Myocyte (in vitro differentiated cells): ENCODE measurements at places on chromosomes 6 and 20.

DNA sequence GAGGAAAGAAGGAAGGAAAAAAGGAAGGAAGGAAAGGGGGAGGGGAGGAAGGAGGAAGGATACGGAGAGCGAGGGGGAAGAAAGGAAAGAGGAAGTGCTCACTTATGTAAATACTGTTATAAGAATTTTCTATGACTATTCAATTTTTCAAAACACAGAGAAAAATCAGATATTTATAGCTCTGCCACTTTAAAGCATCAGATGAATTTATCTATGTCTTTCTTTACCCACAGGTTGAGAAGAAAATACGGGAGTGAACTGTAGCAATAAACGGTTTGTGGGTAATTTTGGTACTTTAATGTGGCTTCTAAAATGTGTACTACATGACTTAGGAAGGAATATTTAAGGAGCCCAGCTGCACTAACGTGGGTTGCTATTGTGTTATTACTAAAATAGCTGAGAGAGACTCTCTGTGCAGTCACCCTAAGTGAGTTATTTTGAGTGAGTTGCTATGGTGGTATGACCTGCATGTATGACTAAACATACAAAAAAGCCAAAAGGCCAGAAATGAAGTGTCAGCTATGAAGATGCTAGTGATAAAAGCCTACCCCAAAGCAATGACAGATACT, 225.5 kb downstream of the SOD2 start:
- no peak for DNase-seq

GRCh38 chr6:24257282-24257681, 100.6 kb downstream of the DCDC2 start:
- no peak for DNase-seq

- peak; percentile 57 for DNase-seq
These were observed at the start of gene GID8 for GRCh38 chr20:62938105-62938888. Gene GID8 (plus strand): TSS chr20:62938147. CDS start chr20:62941503, 3,356 bp downstream.

- peak; percentile 85 for DNase-seq
These were observed 1.8 kb downstream of the GTPBP2 start for GRCh38 chr6:43627008-43627825.

DNA sequence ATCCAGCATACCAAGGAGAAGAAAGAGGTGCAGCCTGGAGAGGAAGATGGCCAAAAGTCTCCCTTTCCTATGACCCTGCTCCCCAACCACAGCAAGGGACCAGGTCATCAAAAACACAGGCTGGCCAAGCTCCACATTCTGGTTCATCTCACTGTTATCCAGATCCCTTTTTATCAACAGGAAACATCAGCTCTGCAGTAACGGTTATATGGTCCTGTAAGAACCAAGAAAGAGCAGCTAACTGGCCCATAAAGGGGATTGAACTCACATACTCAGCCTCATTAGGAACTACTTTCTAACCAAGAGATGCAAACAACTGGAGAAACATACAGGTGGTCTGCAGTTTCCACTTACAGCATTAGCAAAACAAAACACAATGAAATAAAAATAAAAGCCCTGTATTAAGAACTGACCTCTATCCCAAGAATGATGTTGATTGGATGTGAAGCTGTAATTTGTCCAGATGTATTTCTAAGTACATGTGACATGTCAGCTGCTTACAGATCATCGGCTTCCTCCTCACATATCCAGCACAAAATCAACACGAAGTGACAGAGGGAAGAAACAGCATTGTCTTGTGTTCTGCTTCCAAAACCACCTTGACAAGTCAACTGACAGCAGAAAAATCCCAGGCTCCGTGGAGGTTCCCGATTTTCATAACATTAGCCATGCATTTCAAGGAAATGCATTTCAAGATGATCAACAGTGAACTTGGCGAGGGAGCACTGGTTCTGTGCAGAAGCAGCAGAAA, 557.2 kb upstream of the AGPAT4 start:
- DNase-seq = no peak

- no peak for DNase-seq
These were observed 12.0 kb upstream of the CCDC170 start for GRCh38 chr6:151481786-151482185.

DNA sequence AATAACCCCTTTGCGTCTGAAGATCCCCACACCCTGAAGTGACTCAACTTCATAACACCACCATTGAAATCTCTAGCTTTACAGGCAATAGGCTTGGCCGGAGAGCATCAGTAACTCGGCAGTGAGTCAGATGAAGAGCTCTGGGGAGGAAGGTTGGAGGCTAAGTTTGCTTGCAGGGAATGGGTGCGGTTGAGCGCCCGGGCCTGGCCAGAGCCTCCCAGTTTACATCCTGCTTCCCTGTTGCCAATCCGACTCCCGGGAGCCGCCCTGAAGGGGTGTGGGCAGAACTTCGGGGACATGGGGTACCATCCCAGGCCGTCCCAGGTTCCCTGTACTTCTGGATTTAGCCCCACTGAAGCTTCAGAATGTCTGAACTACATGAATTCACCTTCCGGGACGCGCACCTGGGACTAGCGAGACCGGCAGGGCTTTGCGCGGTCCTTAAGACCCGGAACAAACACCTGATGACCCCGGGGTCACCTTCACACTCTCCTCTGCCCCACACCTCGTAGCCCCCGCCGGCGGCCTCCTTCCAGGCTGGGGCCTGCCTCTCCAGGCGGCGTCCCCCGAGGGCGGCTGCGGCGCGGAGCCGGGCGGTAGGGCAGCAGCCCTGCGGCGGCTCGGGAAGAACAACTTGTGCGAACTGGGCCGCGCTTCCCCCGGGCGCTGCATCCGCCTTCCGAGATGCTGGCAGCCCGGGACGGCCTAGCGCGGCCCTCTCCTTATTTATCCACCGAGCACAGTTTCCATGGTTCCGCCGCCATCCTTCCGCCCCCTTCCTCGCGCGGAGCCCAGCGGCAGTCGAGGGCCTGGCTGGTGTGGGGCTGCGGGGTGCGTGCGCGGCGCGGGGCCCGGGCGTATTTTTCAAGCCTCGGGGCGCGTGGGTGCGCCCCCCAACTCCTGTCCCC, 56.6 kb upstream of the RREB1 start:
- DNase-seq = no peak

GRCh38 chr6:136593748-136594490, 43.7 kb upstream of the MAP7 start:
- peak; percentile 91 for DNase-seq

DNA sequence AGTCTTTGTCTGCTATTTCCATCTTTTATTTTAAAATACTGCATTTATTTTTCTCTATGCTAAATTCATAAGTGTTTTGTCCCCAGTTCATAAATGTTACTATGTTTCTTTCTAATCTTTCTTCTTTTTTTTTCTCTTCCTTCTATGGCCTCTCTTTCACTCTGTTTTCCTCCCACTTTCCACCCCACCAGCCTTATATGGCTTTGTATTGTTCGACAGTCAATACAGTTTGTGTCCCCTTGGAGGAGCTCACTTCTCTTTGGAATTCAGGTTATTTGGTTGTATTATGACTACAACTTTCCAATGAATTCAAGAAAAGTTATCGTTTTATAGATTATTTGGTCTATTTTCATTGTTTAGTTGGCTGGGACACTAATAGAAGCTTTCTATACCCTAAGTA, 393.5 kb downstream of the NKAIN2 start:
- DNase-seq = no peak

- DNase-seq = no peak
These were observed 32.4 kb downstream of the ARID1B start for GRCh38 chr6:156809446-156810178.

DNA sequence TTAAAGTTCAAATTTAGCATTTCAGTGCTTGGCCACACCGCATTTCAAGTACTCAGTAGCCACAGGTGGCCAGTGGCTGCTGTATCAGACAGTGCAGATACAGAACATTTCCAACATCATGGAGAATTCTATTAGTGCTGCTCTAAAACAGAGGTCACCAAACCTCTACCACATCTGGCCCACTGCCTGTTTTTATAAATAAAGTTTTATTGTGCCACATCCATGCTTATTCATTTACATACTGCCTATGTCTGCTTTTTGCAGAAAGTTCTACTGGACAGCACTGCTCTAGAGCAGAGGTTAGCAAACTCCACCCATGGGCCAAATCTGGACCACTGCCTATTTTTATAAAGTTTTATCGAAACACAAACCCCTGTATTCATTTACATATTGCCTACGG, 3.7 kb upstream of the PTPRT start:
- DNase-seq = no peak

DNA sequence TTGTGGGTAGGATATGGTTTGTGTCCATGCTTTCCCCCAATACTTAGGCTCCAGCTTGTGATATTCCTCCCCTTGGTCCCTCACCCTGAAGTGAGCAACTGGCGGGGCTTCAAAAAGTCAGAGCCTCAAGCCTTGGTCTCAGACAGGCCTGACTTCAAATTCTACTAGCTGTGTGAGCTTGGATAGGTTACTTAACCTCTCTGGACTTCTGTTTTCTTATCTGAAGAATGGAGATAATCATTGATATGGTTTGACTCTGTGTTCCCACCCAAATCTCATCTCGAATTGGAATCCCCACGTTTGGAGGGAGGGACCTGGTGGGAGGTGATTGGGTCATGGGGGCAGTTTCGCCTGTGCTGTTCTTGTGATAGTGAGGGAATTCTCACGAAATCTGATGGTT, 94.9 kb upstream of the CD83 start:
- DNase-seq = no peak

- peak; percentile 90 for DNase-seq
These were observed 114.9 kb upstream of the PTPN1 start for GRCh38 chr20:50395251-50395729.

GRCh38 chr6:28757429-28758045, 166.2 kb downstream of the TRIM27 start:
- no peak for DNase-seq

GRCh38 chr6:128554302-128554701, 33.9 kb upstream of the PTPRK start:
- peak; percentile 48 for DNase-seq

- DNase-seq = no peak
These were observed 76.1 kb upstream of the SLC4A11 start for GRCh38 chr20:3315136-3315535.

- DNase-seq = peak; percentile 97
These were observed 52.6 kb upstream of the SMIM29 start for GRCh38 chr6:34301408-34301807.

GRCh38 chr6:36383606-36384005, 3.9 kb downstream of the ETV7 start:
- no peak for DNase-seq

GRCh38 chr6:157661652-157662051, 161.4 kb upstream of the SNX9 start:
- no peak for DNase-seq

DNA sequence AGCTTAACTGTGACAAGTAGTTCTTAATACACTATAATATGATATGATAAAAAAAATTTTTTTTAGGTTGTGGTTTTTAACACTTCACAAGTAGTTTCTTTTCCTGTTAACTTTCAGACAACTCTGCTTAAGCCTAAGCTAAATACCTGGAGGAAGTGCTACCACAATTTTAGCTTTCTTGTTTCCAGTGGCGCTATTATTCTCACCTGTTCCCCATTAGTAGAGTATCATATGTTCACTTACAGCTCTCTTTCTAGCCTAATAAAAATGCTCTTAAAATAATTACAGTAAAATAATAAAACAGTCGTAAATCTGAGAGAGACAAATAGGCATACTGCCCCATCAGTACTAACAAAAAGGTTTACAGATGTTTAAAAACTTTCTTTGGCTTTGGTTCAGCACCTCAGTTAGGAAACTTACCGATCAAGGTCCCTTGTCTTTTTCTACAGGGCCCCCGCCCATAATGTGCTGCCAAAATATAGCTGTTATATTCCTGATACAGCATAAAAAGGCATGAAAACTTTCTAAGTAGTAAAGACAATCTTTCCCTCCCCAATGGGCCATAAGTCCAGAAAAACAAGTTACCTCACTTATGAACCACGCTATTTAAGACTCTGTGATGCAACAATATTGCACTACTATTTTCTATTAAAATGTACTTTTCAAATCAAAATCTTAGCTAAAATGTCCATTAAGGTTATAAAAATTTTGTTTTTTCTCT, 57.9 kb downstream of the SESN1 start:
- DNase-seq = no peak

GRCh38 chr20:25226433-25227316, 21.2 kb upstream of the PYGB start:
- peak; percentile 42 for DNase-seq

GRCh38 chr6:132768051-132768517, 10.4 kb upstream of the VNN2 start:
- peak; percentile 15 for DNase-seq

- no peak for DNase-seq
These were observed 14.9 kb upstream of the CCN5 start for GRCh38 chr20:44700306-44700705.
